Activated CD8-positive, alpha-beta T cell treated with anti-CD3 and anti-CD28 coated beads for 36 hours (primary cell): ENCODE measurements at places on chromosomes 16 and 17.

DNA sequence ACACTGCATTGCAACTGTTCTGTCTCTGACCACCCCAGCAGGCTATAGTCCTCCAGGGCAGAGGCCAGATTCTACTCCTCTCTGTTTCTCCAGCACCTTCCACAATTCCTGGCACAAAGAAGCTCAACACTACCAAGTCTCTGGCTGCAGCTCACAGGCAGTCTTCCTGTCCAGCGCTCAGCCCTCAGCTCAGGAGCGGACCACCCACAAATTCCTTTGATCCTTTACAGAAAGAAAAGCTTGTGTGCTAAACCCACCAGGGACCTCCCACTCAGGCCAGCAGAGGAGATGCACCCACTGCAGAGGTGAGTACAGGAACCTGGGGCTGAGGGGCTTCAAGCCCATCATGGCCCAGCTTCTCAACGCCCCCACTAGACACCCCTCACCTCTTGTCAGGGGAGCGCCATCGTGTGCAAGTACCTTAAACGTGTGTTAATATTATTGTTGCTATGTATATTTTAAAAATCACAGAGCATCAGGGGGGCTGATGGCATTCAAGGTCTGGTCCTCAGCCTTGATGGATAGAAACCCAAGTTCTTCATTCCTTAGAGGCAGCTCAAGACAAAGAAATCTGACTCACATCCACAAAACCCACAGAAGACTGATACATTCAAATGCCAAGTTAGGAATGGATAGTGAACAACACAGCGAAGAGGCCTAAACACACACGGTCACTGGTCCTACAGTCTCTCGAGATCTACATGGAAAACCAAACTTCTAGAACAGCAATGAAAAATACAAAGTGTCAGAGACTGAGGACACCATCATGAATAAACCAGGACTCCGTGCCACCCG lies 8.4 kb downstream of the HSDL1 start:
- no peak for DNase-seq

DNA sequence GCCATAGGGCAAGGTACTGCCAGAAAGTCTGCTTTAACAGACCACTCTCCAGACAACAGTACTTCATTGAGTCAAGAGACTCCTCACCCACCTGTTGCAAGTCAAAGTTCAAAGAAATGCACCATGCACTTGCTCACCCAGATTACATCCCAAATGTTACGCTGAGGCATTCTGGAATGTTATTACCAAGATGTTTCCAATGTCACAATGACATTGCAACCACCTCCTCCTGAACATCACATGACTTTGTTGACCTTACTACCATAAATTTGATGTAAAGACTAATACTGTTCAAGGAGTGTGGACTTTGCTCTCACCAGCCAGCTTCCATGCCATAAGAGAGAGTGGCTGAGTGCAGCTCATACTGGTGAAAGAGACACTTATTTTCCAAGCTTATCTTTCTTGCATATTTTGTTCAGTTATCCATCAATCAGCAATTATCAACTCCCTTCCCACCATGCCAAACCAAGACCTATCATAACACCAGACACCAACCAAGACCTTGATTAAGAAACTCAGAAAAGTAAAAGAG lies 58.5 kb upstream of the BCAR1 start:
- no peak for DNase-seq

- DNase-seq, result no peak
Measured at GRCh38 chr17:69678206-69678605, 263.7 kb downstream of the MAP2K6 start.

GRCh38 chr17:56171186-56171959 lies 18.1 kb downstream of the ANKFN1 start:
- no peak for DNase-seq

DNA sequence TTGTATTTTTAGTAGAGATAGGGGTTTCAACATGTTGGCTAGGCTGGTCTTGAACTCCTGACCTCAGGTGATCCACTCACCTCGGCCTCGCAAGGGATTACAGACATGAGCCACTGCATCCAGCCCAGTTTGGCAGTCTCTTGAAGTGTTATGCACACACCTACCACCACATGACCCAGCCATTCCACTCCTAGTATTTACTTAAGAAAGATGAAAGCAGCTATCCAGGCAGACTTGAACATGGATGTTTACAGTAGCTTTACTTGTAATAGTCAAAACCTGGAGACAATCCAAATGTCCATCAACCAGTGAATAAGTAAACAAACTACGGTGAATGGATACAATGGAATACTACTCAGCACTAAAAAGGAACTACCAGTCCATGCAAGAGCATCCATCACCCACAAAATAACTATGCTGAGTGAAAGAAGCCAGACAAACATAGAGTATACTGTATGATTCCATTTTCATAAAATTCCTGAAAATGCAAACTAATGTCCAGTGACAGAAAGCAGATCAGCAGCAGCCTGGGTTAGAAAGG lies 37.8 kb upstream of the RASD1 start:
- no peak for DNase-seq

GRCh38 chr16:20084624-20085226 lies 11.0 kb upstream of the GPR139 start:
- DNase-seq, result no peak

GRCh38 chr16:23356941-23357340 lies 54.8 kb downstream of the SCNN1B start:
- DNase-seq, result no peak

DNA sequence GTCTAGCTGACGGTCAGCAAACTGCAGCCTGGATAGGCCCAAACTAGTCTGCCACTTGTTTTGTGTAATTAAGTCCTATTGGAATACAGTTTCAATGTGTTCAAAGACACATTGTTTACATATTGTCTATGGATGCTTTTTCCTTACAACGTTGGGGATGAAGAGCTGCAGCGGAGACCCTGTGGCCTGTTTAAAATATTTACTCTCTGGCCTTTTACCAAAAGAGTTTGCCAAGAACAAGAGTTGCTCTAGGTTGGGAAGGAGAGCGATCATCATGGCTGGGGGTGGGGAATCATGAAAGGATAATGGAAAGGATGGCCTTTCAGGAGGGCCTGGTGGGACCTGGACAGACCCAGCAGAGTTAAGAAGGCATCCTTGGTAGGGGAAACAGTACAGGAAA lies 274.9 kb upstream of the ZFHX3 start:
- no peak for DNase-seq

- DNase-seq, result peak; percentile 55
Measured at GRCh38 chr16:709566-710499, 4.2 kb upstream of the FBXL16 start.

DNA sequence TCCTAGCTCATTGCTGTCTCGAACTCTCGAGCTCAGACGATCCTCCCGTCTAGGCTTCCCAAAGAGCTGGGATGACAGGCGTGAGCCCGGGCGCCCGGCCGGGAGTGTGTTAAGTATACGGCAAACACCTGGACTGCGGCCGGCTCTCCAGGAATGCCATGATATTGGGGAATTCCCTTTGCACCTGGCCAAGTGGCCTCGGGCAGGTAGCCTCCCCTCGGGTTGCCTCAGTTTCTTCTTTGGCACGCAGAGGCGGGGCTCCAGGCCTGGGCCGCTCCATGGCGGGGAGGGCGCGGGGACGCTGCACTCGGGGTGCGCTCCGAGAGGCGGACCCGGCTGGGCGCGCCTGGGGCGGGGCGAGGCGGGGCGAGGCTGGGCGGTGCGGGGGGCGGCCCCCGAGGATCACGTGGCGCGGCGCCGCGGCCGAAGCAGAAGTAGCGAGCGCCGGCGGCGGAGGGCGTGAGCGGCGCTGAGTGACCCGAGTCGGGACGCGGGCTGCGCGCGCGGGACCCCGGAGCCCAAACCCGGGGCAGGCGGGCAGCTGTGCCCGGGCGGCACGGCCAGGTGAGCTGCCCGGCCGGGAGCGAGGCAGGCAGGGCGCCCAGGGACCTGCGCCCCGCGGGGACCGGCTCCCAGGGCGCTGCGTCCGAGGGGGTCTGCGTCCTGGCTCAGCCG lies at the start of gene PLCG2:
Gene PLCG2 (plus strand): TSS at position 431 of the 675 bp plus-strand sequence. CDS start 6,699 bp downstream, outside the sequence.
- DNase-seq, result peak; percentile 77

DNA sequence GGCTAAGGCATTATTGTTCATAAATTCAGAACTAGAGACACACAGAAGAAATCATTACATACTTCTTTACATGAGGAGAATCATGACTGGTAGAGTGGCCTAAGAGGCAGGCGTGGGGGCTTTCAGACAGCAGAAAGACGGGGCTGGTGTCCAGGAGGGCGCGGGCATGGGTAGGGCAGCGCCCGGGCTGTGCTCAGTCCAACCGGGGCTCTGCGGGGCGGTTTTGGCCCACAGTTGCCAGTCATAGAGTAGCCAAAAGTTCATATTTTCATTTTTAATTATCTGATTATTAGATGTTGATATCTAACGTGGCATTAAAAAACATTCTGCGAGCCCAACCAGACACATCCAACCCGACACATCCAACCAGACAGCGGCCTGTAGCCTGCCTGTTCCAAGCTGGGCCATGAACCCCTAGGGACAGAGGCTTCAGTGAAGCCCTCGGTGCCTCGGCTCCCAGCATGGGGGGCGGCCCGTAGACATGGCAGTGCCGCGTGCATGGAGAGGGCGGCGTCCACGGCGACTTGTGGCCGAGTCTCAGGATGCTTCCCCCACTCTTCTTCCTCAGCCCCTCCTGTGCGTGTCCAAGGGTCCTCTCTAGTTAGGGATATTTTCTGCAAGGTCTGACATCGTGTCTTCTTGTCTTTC lies 162.4 kb upstream of the CHMP6 start:
- DNase-seq, result no peak

- no peak for DNase-seq
Measured at GRCh38 chr17:57338257-57338914, 82.1 kb downstream of the MSI2 start.

GRCh38 chr17:72122765-72123529 lies 2.1 kb downstream of the SOX9 start:
- DNase-seq, result peak; percentile 29

DNA sequence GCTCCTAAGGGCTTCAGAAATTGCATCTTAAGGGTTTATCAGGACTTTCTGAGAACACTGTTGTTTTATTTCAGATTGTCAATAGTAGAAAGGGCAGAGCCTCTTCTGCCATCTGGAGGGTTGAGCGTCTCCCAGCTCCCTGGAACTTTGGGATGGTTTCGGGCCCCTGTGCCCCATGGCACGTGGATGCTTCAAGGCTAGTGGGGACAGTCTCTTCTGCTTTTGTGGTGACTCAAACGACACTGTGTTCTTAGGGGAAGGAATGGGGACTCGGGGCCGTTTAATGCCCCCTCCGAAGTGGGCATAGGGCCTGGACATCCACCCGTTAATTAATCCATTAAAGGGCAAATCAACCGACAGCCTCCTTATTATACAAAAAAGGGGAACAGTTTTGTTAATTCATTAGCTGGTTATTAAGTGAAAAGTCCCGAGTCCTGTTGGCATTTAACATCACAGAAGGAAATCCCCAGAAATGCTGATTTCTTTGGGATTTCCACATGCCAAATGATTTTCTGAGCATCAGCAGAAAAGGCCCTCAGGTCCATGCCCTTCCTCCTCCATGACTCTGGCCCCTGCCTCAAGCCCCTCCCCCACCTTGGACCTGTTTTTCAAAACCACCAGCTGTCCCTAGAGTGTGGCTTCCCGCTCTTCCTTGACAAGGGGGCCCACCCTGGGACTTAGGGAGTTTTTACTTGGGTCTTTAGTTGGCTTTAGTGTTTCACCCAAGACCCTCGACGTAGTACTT lies 68.7 kb downstream of the ARSG start:
- DNase-seq, result no peak

- DNase-seq, result no peak
Measured at GRCh38 chr17:79875511-79875910, 36.3 kb upstream of the CBX4 start.

DNA sequence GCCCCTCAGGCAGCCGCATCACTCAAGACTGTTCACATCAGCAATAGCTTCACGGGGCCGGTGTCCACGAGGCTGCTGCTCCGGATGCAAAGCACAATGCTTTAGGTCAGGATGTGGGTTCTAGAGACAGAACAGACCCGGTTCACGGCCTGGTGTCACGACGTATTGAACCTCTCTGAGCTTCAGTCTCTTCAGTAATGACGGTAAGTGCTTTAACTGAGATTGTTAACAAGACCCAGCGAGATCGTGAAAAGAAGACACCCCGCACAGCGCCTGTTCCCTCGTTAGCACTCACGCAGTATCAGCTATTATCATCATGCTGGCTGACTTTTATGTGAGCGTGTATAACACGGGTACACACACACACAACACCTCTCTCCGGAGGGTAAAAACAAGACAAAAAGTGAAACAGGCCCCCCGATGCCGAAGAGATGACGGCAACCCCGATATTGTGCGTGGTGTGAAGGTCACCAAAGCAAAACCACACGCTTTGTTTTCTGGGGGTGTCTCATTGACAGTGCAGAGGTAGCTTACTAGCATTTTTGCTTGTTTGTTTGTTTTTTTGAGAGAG lies 21.4 kb upstream of the ABR start:
- peak; percentile 83 for DNase-seq

GRCh38 chr17:40139566-40140058 lies 725 bp upstream of the CASC3 start:
- DNase-seq, result no peak

GRCh38 chr17:82065193-82065637 lies 389 bp downstream of the DUS1L start:
- peak; percentile 43 for DNase-seq

DNA sequence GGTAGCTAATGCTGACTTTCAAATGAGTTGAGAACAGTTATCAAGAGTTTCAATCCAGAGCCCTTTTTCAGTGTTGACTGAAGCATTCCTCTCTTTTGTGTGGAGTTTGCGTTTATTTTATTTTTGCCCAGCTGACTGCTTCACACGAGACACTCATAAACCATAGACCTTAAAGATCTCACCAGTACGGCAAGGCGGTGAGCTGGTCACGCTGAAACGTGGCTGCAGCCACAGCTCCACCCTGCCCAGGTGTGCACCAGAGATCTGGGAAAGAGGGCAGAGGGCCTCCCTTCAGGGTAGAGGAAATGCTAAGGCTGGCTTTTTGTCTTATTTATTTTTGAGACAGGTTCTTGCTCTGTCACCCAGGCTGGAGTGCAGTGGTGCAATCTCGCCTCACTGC lies 112.2 kb downstream of the AATF start:
- no peak for DNase-seq

GRCh38 chr17:71872843-71873485 lies 247.9 kb upstream of the SOX9 start:
- DNase-seq, result no peak

GRCh38 chr17:62870030-62870541 lies 62.0 kb upstream of the MARCHF10 start:
- DNase-seq, result no peak

- DNase-seq, result no peak
Measured at GRCh38 chr17:27403480-27404005, 52.7 kb upstream of the KSR1 start.

DNA sequence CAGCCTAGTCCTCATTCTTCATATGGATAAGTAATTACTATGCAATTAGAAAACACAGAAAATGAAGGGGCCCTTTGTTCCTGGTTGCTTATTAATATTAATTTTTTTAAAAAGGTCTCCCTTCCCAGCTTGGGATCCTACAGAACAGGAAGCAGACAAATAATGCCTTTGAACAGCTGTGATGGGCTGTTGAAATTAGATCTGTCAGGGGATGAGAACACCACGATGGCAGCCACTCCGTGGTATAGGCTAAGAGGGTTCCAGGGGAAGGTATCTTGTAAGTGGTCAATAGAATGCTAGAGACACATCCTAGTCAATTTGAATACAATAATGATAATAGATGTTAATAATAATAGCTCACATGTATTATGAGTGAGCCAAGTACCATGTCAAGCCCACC lies 83.1 kb downstream of the CCDC182 start:
- no peak for DNase-seq
